ENCODE measurements at places on chromosomes 5 and 9.

- no peak for DNase-seq
These were observed 426.8 kb upstream of the CDH9 start for GRCh38 chr5:27465140-27465539.

GRCh38 chr5:17720071-17720470 is 85.8 kb downstream of the TAF11L14 start:
- DNase-seq: no peak

DNA sequence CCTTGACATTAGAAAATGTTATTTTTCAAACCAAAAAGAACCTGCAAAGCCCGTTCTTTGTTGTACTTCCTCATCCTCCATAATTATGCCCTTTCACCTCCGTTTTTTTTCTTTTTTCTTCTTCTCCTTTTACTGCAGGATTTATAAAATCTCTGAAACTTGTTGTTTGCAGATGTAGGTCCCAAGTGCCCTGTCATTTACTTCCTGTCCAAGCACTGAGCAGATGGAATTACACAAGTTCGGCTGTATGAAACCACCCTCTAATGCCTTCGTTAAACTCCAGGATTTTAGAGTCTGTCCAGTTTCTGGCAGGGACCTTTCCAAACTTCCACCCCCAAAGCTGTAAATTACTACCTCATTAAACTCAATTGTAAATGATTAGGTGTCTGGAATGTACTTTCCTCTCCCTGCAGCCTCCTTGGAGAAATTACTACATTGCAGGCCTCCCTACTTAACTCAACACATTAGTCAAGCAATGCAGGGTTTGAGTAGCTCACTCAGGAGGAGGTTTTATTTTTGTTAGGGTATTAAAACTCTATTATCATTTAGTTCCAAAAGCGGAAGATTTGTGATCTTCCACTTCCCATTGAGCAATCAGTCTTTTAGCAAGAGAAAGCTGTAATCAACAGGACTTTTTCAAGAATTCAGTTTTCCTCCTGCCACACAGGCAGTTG is 125.6 kb upstream of the LPAR1 start:
- DNase-seq: no peak

DNA sequence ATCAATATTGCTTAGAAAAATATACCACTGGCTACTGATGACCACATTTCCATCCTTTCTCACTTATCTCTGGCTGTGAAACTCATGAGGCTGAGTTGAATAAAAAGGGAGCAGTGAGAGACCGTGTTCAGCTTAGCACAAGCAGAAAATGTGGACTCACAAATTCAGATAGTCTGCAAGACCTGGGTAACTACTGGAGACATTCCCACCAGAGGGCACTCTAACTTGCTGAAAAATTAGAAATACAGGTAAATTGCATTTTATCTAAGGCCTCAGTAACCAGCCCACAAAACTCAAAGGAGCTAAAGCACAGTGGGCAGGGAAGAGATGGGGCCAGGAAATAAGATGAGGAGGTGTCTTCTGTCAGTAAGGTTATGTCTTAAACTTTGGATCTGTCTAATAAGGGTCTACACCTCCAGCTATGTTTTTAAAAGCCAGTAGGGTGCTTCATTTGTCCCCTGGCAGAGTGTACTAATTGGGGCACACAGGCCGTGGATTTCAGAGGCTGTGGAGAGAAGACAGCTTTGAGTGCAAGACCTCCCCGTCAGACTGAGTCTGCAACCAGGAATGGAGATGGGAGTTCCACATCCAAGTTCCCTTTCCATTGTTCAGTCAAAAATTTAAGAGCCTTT is 8.7 kb upstream of the NDUFB6 start:
- peak; percentile 19 for DNase-seq

DNA sequence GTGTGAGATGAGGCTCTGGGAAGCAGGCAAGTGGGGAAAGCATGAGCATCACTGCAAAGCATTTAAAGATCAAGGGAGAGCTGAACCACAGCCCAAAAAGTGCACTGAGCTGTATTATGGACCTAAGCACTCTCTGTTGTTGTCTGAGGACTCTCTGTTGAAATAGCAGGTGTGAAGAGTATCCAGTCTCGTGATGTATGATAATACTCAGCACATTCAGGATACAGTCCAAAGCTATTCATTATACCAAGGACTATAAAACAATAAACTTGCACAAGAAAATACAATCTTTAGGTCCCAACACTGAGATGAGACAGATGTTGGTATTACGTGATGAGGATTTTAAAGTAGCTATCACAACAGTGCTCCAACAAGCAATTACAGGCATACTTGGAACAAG is 97.5 kb upstream of the IGFBPL1 start:
- DNase-seq: no peak

DNA sequence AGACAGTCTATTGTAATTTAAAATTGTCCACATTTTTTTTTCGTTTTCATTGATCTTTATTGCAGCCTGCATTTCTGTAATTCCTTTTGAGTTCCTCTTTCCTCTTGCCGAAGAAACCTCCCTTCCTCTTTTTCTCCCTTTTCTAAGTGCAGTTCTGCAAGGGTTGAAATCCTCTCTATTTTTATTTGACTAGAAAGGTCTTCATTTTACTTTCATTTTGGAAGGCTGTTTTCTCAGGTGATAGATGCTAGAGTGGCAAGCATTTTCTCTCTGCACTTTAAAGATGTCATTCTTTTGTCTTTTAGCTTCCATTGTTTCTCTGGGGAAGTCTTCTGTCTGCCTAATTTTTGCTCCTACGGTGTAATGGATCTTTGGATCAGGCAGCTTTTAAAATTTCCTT is 248.5 kb downstream of the SMARCA2 start:
- no peak for DNase-seq

DNA sequence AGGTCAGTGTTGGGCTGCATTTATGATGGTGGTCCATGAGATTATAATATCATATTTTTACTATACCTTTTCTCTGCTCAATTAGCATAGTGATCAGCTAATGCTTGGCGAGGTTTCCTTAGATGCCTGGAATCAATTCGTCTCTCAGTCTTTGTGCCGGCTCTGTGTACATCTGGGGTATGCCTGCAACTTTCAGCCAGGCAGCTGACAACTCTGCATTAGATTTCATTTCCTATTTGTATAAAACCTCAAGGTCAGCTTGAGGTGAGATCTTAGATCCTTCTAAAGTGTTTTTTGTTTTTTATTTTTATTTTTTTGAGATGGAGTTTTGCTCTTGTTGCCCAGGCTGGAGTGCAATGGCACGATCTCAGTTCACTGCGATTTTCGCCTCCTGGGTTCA is 86.8 kb downstream of the MELK start:
- no peak for DNase-seq

DNA sequence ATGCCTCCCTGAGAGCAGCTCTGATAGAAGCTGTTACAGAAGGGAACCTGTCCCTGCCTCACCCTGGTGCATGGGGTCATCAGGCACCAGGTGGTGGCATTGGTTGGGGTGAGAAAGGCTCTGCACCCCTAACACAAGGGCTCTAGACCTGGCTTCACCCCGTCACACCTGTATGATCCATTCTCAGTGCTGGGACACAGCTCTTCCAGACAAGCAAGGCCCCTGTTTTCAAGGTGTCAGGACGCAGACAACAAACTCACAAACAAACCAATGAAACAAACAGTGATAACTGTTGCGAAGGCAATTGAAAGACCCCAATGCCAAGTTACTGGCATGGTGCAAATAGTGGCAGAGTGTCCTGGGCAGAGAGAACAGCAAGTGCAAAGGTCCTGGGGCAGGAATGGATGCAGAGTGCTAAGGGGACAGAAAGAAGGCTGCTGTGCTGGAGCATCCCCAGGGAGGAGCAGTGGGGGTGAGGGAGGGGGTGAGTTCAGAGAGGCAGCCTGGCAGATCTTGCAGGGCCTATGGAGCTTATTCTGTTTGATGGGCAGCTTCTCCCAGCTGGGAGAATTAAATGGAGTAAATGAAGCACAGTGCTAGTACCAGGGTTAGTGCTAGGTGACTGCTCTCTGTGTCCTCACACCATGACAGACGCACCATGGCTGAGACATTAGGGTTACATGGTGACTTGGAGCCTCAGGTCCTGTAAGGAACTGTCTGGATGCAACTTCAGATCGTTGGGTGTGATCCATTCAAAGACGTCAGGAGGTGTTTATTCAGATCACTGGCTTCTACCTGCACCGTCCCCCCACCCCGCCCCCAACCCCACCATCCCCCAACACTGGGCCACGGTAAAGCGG is 67.9 kb upstream of the UNC5A start:
- DNase-seq: no peak

DNA sequence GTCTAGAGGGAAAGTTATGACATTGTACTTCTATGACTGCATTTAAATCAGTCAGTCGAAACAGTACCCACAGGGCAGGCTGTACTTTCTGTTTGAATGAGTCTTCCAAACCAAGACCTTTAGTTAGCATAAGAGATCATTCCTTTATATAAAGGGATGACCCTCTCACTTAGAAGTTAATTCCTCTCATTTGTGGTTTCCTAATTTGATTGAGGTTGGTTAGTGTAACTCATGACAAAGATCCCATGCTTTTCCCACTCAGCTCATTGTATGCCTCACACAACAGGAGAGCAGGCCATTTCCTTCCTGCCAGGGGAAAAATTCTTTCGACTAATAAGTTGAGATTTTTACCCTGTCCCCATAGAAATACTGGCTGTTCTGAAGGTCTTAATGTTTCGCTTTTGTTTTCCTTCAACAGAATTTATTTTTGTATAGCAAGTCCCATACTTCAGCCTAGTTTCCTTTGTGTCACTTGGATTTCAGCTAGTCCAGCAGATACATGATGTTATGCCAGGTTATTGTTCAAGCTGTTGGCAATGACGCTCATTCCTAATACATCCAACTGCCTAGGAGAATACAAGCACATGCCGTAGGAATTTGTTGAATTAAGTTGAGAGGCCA is 500.7 kb downstream of the SPATA31D1 start:
- DNase-seq: no peak

GRCh38 chr5:17761326-17761725 is 127.1 kb downstream of the TAF11L14 start:
- no peak for DNase-seq
